ENCODE measurements at places on chromosomes 5 and 9.

DNA sequence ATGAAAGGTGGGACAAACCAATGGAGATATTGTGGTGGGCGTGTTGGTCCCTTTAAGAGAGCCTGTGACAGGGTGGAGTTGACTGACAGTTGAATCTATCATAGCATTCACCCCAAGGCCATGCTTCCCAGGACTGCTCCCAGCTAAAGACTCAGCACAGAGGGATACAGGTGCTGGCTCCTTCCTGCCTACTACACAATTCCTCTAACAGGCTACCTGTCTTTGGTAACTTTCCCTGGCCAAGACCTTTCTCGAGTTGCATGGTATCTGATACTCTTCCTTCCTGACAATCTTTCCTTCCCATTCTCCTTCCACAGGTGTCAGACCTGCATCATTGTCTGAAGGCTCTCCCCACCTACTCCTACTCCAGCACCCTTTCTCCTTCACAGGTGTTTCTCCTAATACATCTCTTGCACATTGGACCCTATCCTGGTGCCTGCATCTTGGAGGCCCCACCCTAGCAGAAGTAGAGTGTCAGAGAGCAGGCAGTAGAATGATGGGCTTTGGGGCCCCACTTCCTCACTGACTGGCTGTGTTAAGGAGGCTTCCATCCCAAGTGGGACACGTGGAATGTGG is 120.7 kb upstream of the ALDH1B1 start:
- no peak for DNase-seq

- no peak for DNase-seq
Measured at GRCh38 chr5:132896685-132897084, 23.2 kb downstream of the LEAP2 start.

DNA sequence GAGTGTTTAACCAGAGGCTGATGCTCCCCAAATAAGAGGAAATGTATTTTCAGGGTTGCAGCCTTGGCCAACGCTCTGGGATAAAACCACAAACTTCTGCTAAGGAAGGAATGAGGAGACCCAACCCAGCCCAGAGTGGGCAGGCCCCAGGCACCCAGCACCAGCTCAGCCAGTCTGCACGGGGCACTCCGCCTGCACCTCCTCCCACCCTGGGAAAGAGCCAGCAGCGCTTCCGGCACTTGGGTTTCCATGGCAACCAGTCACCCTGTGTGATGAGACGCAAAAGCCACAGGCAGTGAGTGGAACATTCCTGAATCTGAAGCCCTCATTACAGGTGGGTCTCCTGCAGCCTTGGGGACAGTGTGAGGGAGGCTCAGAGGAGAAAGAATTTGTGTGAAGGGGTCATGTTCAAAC is 85.2 kb upstream of the ZBTB43 start:
- peak; percentile 96 for DNase-seq

DNA sequence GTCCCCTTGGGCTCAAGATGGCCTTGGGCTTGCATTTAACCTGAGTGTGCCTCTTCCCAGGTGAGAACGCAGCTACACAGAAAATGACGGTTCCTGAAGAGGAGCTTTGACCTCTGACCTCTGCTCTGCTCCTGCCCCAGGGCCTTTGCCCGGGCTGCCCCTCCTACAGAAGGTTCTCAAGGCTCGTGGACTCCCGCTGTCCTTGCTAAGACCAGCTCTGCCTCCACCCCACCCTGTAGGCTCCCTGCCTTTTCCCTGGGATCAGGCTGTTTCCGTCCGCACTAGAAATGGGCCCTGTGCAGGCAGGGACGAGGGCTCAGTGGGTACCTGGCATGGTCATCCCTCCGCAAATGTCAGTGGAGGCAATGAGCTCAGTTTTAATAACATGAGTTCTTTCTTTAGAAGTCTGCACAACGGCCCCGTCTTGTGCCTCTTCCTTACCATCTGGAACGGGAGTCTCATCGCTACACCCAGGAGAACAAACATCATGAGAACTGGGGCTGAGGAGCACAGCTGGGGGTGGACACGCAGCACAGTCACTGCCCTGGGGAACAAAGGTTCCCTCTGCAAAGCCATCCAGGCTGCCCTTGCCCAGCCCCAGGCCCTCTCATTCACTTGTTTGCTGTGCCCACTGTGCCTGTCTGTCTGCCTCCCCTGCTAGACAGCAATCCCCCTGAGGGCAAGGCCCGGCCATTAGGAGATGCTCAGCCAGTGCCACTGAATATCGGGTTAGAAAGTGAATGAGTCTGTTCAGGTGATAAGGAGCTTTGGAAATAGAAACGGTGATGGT is 26.7 kb upstream of the LPCAT1 start:
- no peak for DNase-seq

- DNase-seq, result no peak
Measured at GRCh38 chr9:127256324-127256723, 8.2 kb upstream of the GARNL3 start.

DNA sequence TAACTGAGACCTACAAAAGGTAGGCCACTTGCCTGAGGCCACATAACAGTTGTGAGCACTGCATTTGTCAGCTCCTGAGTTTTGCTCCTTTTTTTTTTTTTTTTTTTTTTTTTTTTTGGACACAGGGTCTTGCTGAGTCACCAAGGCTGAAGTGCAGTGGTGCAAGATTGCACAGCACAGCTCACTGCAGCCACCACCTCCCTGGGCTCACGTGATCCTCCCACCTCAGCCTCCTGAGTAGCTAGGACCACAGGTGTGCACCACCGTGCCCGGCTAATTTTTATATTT is 37.1 kb downstream of the LAMC3 start:
- DNase-seq, result no peak

GRCh38 chr9:14321517-14322130 is 7.7 kb upstream of the NFIB start:
- no peak for DNase-seq

GRCh38 chr5:168790671-168791250 is 211.6 kb upstream of the PANK3 start:
- no peak for DNase-seq

GRCh38 chr5:172111852-172112225 is 76.2 kb downstream of the STK10 start:
- no peak for DNase-seq

DNA sequence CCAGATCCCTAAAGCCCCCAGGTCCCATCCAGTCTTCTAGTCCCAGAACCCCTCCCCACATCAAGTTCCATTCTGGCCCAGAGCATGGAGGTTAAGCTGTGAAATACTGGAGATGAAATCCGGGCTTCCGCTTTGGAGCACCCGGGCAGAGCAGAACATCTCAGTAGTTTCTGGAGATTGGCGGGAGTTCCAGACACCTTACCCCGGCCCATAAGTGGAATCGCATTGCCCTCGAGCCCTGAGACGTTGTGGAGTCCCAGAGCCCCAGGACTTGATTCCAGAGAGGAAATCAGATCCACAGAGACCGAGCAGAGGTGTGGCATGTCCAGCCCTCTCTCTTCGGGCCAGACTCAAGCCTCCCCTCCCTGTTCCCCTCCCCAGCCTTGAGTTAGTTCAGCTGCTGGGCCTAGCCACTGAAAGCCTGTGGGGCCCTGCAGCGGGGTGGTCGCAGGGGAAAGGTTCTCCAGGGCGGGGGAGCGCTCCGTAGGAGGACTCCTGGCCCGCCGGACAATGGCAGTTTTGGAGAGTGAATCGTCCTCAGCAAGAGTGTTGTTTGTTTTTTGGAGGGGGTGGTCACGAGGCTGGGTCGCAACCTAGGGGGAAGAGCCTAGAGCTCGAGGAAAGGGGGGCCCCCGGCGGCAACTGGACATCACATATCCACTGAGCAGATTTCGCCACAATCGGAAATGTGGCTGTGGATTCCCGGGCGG is 1.0 kb upstream of the PAX5 start:
- no peak for DNase-seq

GRCh38 chr9:93134015-93134739 is at the start of gene NINJ1:
Gene NINJ1, minus strand, starts transcription at chr9:93134251. Its CDS starts 34 bp downstream, at chr9:93134217.
- peak; percentile 92 for DNase-seq

- DNase-seq, result no peak
Measured at GRCh38 chr5:95861864-95862561, 39.5 kb upstream of the GLRX start.

DNA sequence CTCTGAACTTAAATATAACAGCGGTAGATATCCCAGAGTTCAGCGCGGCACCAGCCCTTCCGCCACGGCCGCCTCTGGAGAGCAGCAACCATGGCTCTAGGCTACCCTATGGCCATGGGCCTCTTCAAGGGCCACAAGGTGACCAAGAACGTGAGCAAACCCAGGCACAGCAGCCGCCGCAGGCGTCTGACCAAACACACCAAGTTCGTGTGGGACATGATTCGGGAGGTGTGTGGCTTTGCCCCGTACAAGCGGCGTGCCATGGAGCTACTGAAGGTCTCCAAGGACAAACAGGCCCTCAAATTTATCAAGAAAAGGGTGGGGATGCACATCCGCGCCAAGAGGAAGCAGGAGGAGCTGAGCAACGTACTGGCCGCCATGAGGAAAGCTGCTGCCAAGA is 229.0 kb downstream of the ACTL7B start:
- DNase-seq, result no peak

- DNase-seq, result no peak
Measured at GRCh38 chr9:37602817-37603216, 10.4 kb upstream of the TOMM5 start.

DNA sequence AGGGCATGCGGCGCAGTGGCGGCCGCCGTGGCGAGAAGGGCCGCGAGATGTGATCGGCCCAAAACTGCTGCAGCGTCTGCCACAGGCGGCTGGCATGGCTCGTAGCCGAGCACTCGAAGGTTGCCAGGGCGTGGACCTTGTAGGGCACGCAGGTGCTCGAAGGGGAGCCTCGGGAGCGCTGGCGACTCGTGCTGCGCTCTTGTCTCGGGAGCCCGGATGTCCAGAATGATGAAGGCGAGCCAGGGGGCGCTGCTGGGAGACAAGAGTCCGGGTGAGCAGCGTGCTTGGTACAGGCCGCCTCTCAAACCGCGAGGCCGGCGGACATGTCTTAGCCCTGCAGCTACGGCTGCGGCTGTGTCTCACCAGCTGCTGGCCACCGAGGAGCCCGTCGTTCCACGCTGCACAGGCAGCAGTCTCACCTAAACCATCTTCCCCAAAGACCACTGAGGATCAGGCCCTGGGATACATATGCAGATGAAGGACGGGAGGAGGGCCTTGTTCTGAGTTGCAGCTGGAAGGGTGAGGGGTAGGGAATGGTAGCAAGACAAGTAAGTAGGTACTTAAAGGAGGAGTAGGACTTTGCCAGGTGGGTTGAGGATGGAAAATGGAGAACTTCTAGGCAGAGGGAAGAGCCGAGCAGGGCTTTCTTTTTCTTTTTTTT is 1.7 kb downstream of the CBY3 start:
- peak; percentile 75 for DNase-seq

- DNase-seq, result no peak
Measured at GRCh38 chr5:104062621-104063377, 500.2 kb upstream of the NUDT12 start.

GRCh38 chr9:17900606-17901005 is 321.7 kb downstream of the SH3GL2 start:
- no peak for DNase-seq

DNA sequence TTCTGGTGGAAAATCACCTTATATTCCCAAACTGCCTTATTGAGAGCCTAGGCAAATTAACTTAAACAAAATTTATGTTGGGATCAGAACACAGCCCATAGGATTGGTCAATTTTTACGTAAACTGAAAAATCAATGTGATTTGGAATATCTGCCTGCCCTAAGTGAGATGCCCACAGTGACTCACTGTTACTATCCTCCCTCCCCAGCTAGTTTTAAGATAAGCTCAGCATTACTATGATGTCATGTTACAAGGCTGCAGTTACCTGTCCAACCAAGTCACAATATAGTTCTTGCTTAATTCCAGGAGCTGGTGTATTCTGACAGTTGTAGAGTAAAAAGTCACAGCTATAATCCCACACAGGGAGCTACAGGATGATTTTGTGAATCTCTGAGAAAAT is 23.1 kb downstream of the SKP1 start:
- DNase-seq, result no peak

GRCh38 chr9:108439947-108440346 is 415.8 kb downstream of the ACTL7B start:
- no peak for DNase-seq

- no peak for DNase-seq
Measured at GRCh38 chr5:32231241-32231640, 57.1 kb upstream of the GOLPH3 start.

GRCh38 chr9:14089051-14089803 is 224.7 kb downstream of the NFIB start:
- no peak for DNase-seq

GRCh38 chr9:9592104-9592503 is 1020.7 kb downstream of the PTPRD start:
- no peak for DNase-seq

DNA sequence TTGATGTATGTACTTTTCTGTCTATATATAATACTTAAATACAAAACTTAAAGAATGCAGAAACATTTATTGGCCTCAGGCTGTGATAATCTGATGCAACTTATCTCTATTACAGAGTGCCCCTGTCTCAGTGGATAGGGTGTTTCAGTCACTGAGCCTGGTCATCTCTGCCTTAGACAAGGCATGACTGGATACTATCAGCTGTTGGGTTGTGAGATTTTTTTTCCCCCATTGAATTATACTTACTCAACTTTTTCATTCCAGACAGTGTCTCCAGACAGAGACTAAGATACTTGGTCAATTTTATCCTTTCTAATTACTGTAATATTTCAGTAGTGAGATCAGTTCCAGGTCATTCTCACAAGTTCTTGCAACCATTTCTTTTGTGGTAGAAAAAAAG is 26.7 kb downstream of the XRCC4 start:
- no peak for DNase-seq

DNA sequence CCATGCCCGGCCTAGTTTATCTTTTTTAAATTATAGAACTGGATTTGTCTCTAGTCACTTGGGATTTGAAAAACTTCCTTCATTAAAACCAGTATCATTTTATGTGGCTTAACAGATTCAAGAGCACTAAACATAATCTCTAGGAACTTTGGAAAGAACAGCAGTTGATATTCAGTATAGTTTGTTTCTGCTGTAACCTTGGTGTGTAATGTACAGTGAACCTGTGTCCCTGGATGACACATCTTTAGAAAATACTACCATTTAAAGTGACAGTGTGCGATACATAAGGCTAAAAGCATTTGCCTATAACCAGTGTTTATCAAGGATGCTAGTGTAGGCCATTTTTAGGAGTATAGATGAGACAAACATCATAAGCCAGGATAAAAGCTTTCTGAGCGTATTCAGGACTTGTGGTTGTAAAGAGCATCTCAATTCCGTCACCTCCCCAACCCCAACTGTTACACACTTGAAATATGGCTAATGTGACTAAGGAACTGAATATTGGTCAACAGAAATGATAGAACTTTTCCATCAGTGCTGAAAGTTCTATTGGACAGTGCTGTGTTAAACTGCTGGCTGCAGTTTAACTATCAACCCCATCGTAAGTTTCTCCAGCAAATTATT is 4.4 kb downstream of the SNX18 start:
- no peak for DNase-seq

DNA sequence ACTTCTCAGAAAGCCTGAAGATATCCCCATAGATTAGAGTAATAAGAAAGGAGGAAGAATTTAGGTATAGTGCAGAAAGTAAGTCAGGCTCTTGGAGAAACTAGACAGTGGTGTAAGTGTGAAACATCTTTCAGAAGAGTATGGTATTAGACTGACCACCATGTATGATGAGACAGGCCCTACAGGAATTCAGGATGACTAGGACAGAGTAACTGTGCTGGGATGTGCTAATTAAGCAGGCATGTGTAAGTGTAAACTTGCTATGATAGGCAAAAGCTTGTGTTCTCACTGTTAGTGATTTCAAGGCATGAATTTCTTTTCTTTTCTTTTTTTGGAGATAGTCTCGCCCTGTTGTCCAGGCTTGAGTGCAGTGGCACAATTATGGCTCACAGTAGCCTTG is 70.8 kb downstream of the RAB24 start:
- DNase-seq, result no peak
